Fibroblast of villous mesenchyme (primary cell): ENCODE measurements at places on chromosomes 7 and 10.

DNA sequence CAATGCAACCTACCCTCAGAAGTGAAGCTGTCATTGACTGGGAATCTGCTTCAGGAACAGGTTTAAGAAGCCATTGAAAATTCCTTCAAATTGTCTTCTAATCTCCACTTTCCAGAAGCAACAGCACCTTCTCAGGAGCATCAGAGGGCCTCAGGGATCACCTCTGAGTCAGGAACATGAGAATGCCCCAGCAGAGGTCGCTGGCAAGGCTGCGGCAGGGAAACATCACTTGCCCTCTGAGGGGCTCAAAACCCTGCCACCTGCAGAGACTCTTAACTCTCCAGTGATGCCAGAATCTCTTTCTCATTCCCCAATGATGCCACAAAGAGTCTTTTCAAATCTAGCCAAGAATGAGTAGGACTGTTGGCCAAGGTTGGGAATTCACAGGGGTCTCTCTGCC lies 5.9 kb upstream of the MAPK8 start:
- no peak for DNase-seq

- DNase-seq: peak; percentile 25
Observed at GRCh38 chr7:121151774-121152221, 163.3 kb downstream of the CPED1 start.

DNA sequence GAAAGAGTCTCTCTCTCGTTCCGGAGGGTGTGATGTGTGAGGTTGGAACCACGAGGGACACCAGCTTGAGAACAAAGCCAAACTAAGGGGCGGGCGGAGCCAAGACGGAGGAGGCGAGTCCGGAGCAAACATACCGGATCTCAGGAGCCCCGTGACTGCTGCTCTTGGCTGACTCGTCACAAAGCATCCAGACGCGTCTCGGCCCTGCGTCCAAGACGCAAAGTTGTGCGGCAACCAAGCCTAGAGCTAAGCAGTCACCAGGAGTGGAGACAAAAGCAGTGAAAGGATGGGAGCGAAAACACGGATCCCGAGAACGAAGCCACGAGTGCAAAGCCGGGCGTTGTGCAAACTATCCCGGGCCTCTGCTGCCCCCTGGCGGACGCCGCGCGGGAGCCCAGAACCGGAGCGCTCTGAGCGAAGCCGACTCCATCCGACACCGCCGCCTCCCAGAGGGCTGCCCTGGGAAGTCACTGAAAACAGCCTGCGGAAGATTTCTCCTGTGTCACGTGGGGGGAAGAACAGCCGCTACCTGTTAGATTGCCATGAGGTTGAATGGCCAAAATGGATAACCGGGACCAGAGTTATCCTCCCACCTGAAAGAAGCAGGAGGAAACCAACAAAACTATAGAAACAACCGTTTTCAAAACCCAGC lies 46.4 kb upstream of the TMEM72 start:
- DNase-seq: peak; percentile 77

GRCh38 chr10:62728479-62728878 lies 76.0 kb upstream of the ADO start:
- DNase-seq: peak; percentile 11

GRCh38 chr7:44891791-44892190 lies 6.5 kb upstream of the PURB start:
- DNase-seq: no peak

DNA sequence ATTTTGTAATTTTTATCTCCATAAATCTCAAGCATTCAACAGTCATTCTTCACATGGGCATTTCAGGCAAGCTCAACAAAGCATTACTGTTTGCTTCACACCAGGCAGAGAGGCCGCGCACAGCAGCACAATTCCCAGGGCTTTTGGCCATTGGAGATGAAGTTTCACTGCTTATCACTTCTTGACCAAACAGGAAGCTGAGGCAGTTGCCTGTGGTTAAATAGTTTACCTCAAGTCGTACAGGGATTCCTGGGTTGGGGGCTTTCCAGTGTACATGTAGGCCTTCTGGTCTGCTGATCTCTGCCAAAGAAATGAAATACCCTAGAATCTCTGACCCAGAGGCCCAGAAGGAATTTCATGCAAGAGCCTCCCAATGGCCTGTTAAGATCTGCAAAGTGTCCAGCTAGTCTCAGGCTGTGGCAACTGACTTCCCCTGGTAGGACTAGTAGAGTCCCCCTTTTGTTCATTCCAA lies 11.2 kb upstream of the PRDX3 start:
- DNase-seq: peak; percentile 97

DNA sequence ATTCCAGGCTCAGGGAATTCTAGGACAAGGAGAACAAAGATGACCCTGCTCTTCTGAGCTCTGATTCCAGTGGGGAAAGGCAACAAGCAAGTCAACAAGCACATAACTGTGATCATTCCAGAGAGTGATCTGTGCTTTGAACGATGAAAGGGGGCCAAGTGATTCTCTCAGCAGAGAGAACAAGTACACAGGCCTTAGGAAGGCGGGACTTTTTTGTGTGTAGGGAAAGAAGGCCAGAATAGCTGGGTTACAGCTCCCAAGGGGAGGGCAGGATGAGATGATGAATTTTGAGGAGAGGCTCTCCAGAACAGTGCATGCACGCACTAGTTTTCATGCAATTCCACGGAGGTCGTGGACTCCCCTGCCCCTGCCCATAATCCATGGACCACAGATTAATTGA lies 565.2 kb downstream of the SDK1 start:
- DNase-seq: no peak

GRCh38 chr10:100983868-100984671 lies 3.2 kb downstream of the MRPL43 start:
- no peak for DNase-seq

- DNase-seq: no peak
Observed at GRCh38 chr10:2214805-2215204, 477.5 kb upstream of the ADARB2 start.

DNA sequence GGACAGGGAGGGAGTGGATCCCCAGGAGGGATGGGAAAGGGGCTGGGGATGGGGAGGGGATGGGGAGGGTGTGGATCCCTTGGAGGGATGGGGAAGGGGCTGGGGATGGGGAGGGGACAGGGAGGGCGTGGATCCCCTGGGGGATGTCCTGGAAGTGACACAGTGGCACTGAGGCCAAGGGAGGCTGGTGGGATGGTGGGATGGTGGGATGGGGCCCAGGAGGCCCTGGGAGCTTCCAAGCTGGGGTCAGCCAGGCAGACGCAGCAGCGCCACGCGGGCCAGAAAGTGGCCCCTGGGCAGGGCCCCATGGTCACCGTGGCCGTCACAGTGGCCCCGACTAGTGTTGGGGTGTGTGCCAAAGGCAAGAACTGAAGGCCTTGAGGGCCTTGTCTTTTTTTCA lies 67.8 kb downstream of the INPP5A start:
- no peak for DNase-seq

- no peak for DNase-seq
Observed at GRCh38 chr10:121501796-121502195, 96.4 kb downstream of the FGFR2 start.

- DNase-seq: no peak
Observed at GRCh38 chr10:11876805-11877590, 53.8 kb downstream of the PROSER2 start.

GRCh38 chr10:75234017-75234682 lies 1.6 kb downstream of the COMTD1 start:
- peak; percentile 85 for DNase-seq

DNA sequence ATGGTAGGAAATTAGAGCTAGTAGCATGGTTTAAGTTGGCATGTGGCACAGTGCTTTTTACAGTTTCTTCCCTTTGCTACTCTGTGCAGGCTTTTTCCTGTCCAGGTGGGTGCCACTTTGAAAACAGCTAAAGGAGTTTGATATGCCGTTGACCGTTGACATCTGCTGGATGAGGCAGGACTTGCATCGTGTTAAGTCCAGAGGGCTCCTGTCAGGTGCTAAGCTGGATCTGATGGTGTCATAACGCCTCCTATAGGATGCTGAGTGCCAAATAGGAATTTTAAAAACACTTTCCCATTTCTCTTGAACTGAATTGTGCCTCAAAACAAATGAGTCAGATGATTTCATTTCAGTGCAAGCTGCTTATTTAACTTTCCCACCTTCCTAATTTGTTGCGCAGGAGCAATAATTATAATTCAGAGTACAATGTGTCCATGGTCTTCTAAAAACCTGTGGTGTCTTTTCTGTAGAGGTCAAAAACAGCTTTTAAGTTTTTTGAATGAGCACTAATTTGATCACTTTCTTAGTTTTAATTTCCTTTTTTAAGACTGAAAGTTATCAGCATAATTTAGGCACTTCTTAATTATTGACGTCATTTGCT lies 178.3 kb downstream of the CDCA7L start:
- peak; percentile 67 for DNase-seq

- no peak for DNase-seq
Observed at GRCh38 chr10:58050575-58050974, 217.1 kb downstream of the IPMK start.

- no peak for DNase-seq
Observed at GRCh38 chr7:72446131-72446530, 34.0 kb upstream of the CALN1 start.

DNA sequence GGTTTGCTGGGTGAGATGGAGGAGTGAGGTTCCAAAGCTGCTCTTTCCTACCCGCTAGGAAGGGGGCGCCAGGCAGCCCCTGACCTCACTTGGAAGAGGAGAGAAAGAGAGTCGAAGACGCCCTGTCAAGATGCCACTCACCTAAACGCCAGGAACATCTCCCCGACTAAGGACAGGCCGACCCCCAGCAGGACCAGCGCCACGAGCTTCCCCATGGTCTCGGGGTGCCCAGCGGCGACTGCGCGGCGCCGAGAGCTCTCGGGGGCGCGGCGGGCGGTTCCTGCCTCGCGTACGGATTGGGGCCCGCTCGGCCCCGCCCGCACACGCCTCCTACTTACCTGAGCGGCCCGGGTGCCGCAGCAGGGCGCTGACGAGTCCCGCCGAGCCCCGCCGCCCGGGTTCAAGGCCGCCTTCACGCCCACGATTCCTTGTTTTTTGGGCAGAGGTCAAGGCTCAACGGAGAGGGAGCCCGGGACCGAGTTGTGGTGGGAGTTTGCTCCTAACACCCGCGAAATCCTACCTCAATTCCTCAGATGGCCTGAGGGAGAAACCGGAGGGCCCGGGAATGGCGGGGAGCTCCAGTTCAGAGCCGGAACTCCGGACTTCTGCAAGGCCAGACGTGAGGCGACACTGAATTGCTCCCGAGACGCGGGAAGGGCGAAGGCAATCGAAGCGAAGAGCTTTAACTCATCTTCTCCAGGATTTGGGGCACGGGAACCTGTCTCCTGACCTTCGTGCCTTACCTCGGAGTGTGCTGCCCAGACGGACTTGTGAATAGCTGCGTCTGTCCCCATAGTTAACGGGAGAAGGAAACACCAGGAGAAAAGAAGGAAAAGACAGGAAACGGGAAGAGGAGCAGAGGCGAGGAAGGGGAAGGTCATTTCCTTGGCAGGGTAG lies at the start of gene PON3:
Gene PON3, minus strand, starts transcription at position 240 of the 897 bp plus-strand sequence. Its CDS starts 25 bp downstream, at position 215.
- DNase-seq: no peak

DNA sequence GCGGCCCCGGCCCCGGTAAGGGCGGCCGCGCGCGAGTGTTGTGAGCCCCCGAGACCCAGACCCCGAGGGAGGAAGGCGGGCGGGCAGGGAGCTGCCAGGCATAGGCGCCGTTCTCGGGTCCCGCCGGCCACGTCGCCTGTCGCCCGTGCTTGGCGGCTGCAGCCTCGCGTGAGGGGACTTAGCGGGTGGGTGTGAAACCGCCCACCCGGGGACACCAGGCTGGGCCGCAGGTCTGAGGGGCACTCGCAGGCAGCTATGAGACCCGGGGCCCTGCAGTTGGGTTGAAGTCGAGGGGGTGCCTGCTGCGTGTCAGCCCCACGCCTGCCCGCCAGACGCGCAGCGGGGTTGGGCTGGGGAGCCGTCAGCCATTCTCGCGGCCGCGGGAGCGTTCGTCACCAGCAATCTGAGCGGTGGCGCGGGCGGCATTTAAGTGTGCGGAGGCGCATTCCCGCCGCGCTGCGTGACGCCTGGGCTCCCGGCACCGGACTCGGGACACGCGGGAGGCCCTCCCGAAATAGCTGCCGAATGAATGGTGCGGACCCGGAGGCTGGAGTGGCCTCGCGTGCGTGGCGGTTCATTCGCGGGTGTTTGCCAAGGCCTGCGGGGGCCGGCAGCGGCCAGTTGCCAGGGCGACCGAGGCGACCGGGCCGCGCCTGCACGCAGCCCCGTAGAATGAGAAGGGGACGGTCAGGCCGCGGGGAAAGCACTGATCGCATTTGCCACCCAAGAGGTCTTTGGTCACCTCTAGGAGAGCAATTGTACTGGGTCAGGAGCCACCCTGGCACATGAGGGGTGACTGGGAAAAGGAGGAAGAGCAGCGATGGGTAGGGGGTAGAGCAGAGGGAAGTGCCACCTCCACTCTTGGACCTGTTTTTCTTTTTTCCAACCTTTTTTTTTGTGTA lies 750 bp downstream of the ZNF398 start:
- peak; percentile 69 for DNase-seq

DNA sequence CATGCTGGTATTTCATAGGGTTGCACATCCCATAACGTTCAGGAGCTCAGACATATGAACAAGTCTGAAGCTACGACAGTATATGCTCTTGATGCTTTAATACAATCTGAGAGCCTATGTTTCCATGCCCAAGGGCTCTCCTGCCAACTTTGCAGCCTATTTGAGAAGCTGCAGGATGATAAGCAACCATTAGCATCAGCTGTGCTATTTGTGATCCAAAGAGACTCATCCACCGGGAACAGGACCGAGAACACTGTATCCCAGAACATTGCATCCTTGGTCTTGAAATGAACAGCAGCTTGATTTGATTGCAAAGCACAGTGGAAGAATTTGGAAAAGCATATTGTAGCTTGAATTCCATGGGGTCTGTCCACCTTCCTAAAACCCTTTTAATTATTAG lies 156.2 kb upstream of the PTER start:
- DNase-seq: no peak

DNA sequence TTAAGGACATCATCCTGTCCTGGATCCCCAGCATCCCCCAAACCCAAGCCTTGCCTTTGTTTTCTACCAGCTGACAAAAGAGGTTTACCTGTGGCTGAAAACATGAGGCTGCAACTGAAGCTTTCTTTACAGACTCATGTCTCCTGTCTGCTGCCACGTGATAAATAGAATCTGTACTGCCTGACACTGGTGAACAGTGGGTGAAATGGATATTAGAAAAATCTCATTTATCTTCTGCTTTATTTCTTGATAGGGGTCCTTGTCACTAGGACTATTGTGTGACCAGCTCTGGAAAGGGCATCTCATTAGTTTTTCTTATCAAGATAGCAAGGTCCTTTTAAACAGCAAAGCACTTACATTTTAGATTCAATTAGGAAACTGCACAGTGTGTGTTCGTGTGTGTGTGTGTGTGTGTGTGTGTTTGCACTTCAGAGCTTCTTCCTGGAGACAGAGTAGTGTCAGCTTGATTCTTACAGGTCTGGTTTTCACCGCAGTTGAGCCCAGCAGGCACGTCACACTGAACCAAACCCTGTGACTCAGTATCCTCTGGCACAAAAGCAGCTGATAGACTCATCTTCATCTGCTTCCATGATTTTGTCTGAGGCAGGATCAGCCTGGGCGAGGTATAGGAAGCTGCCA lies 373.5 kb upstream of the CELF2 start:
- DNase-seq: no peak

- peak; percentile 82 for DNase-seq
Observed at GRCh38 chr10:5476918-5477525, 22.3 kb downstream of the CALML5 start.

GRCh38 chr7:90271753-90272152 lies 26.8 kb downstream of the CFAP69 start:
- peak; percentile 53 for DNase-seq

GRCh38 chr10:71635867-71636266 lies 83.7 kb downstream of the C10orf105 start:
- no peak for DNase-seq

GRCh38 chr10:86951184-86951761 lies 6.1 kb downstream of the MMRN2 start:
- DNase-seq: no peak

- no peak for DNase-seq
Observed at GRCh38 chr10:1138529-1138928, 82.3 kb downstream of the WDR37 start.
